Activated T-helper 1 cell treated with anti-CD3 and anti-CD28 coated beads, Interleukin-12 subunit alpha, Interleukin-12 subunit beta, Interleukin-2, Interleukin-4 antibody, amounts not matched to agents 30 ng/mL and 10 ng/mL and 1 ng/mL, durations not matched to agents 14 hours and 24 hours and 36 hours (primary cell): ENCODE measurements at places on chromosomes 2 and 18. TPM values are rescaled to one million over a fixed set of nuclear protein-coding genes. Genes with fewer than 3 reads are reported as not detected.
A peak's percentile ranks its signal among the peaks of the same experiment; 100 is the strongest.

DNA sequence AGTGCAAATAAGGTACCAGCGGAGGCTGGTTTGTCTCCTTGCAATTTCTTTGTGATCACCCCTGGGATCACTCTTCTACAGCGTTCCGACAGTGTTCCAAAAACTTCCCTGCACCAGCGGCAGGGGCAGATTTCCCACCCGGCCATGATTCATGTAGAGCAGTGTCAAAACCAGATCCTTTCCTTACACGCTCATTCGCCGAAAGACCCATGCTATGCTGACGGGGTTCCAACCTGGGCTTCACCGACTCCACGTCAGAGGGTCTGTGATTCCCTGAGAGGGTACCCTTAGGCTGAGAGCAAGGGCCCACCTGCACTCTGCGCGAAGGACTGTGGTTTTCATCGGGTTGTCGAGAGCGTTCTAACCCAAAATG, 423 bp upstream of the TTC27 start:
- peak overlapping the region; percentile 91 for H3K27ac ChIP-seq
- peaks cover 22% of the 10 kb centered on the region for H3K36me3 ChIP-seq
- no peaks in the 10 kb centered on the region for H3K27me3 ChIP-seq
- peak overlapping the region; percentile 94 for H3K4me3 ChIP-seq

- no peaks in the 10 kb centered on the region for H3K27me3 ChIP-seq
- H3K4me3 ChIP-seq = no peak overlapping the region
- no peak overlapping the region for H3K27ac ChIP-seq
- no peaks in the 10 kb centered on the region for H3K36me3 ChIP-seq
- H3K4me1 ChIP-seq = no peaks in the 10 kb centered on the region
Measured at GRCh38 chr18:66795051-66795450, 191.2 kb upstream of the CDH19 start.

DNA sequence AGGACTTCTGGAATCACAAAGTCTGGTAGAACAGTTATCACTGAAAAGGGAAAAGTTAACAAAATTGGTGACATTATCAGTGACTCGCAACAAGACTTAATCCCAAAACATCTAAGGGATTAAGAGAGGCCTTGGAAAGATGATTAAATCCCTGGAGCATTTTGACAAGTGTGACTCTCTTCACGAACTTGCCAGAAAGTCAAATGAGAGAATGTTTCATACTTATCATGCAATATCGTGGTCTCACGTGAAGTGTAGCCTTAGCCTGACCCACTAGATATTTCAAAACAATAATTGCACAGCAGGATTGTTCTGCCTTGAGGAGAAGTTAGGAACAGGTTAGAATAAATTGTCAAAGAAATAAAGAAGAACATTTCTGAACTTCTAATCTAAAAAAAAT, 104.5 kb downstream of the COL6A3 start:
- no peak for DNase-seq
- H3K36me3 ChIP-seq = no peaks in the 10 kb centered on the region
- no peaks in the 10 kb centered on the region for H3K4me1 ChIP-seq

GRCh38 chr2:25062511-25062917, 20.6 kb downstream of the EFR3B start:
- no peak overlapping the region for H3K27ac ChIP-seq
- no peak overlapping the region for H3K4me3 ChIP-seq
- DNase-seq = no peak
- peaks cover 6% of the 10 kb centered on the region for H3K4me1 ChIP-seq

GRCh38 chr2:239008004-239008403, 160.1 kb downstream of the TWIST2 start:
- no peaks in the 10 kb centered on the region for H3K4me1 ChIP-seq
- H3K36me3 ChIP-seq = no peaks in the 10 kb centered on the region
- H3K27me3 ChIP-seq = peaks cover 2% of the 10 kb centered on the region
- H3K4me3 ChIP-seq = no peak overlapping the region
- no peak overlapping the region for H3K27ac ChIP-seq

DNA sequence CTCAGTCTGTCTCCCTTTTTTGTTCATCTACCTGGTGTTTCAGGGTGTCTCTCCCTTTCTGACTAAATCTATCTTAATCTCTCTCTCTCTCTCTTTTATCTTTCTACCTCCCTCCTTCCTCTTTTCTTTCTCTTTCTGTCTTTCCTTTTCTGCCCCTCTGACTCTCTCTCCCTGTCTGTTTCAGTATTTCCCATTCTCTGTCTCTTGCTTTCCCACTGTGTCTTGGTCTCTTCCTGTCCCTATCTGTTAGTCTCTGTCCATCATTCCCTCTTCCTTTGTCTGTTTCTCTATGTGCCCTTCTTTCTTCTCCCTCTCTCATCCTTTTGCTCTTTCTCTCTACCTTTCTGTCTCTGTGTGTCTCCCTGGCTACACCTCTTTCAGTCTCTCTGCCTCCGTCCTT, 56.7 kb downstream of the R3HDM1 start:
- H3K36me3 ChIP-seq = peaks cover 15% of the 10 kb centered on the region
- H3K4me1 ChIP-seq = peaks cover 17% of the 10 kb centered on the region
- H3K27me3 ChIP-seq = no peaks in the 10 kb centered on the region
- no peak overlapping the region for H3K4me3 ChIP-seq

GRCh38 chr18:32244881-32245280, 55.0 kb downstream of the MEP1B start:
- H3K4me3 ChIP-seq = no peak overlapping the region
- no peak overlapping the region for H3K27ac ChIP-seq
- H3K27me3 ChIP-seq = peaks cover 18% of the 10 kb centered on the region
- no peaks in the 10 kb centered on the region for H3K4me1 ChIP-seq
- H3K36me3 ChIP-seq = no peaks in the 10 kb centered on the region

DNA sequence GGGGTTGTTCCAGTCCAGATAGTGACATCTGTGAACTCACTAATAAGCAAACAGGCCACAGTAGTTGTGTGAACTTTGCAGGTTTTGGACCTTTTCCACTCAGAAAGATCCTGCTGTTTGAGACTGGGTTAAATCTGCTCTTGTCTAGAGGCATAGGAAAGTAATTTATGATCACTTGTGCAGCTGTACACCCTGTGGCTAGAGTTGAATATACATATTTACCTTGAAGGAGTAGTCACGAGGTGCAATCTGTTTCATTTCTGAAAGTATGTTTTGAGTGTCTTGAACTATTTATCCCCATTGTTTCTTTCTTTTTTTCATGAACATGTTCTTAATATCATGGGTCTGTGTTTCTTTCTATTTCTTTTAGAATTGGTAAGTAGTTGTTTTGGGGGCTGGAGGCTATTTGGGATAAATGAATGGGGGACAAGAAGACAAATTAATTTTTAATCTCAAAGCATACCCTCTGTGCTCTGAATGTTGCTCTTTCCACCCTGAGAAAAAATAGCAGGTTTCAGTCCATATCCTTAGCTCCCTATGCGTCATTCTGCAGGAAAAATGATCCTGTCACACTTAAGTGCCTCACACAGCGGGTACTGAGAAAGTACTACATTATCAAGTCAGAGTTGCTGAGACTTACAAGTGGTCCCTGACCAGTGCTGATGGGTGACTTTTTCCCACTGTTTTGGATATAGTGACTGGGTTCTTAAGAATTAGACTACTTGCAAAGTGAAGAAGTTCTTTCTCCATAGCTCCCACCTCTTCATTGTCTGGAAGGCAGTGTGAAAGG, 28.2 kb downstream of the DCC start:
- no peak overlapping the region for H3K4me3 ChIP-seq
- no peaks in the 10 kb centered on the region for H3K27me3 ChIP-seq
- no peak overlapping the region for H3K27ac ChIP-seq
- no peak for DNase-seq
- no peaks in the 10 kb centered on the region for H3K36me3 ChIP-seq
- no peaks in the 10 kb centered on the region for H3K4me1 ChIP-seq

- no peak overlapping the region for H3K27ac ChIP-seq
- H3K27me3 ChIP-seq = peaks cover 5% of the 10 kb centered on the region
- DNase-seq = no peak
- peaks cover 9% of the 10 kb centered on the region for H3K4me1 ChIP-seq
- no peaks in the 10 kb centered on the region for H3K36me3 ChIP-seq
- no peak overlapping the region for H3K4me3 ChIP-seq
Measured at GRCh38 chr18:79384151-79384807, 11.5 kb upstream of the NFATC1 start.

DNA sequence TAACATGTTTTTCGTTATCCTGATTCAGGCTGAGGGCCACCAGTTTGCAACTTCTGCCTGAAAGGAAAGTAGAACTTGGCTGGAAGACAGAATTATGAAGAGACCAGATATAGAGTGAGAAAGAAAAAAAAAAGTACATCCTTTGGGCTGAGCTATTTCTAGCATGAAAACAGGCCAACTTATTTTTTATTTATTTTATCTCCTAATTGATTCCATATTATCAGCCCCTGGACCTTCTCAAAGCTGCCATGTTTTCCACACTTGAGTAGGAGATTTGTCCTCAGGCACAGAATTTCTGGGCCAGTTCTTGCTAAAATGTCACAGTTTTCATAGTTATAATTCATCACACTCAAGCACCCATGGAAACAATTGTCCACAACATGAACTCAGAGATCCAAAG, 586.8 kb upstream of the CNTNAP5 start:
- H3K36me3 ChIP-seq = no peaks in the 10 kb centered on the region
- no peaks in the 10 kb centered on the region for H3K27me3 ChIP-seq
- no peaks in the 10 kb centered on the region for H3K4me1 ChIP-seq
- H3K4me3 ChIP-seq = no peak overlapping the region
- no peak for DNase-seq
- no peak overlapping the region for H3K27ac ChIP-seq

GRCh38 chr2:205218056-205218455, 464.2 kb upstream of the NRP2 start:
- peaks cover 7% of the 10 kb centered on the region for H3K27me3 ChIP-seq
- H3K36me3 ChIP-seq = no peaks in the 10 kb centered on the region
- H3K4me1 ChIP-seq = no peaks in the 10 kb centered on the region
- DNase-seq = no peak

DNA sequence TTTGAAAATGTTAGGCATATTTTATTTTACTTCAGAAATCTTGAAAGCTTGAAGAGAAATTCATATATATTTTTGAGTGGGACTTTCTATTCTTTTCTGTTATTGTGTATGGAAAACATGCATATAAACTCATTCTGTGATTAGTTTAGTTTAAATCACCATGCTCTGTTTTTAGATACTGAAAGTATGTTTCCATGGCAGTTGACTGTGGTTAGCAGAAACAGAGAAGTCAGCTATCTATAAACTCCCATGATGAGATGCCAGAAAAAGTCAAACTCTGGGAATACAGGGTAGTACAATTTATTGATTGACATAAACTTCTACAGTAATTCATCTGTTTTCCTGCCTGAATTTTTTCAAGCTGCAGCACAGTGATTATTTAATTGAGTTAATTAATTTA, 905.3 kb upstream of the VRK2 start:
- no peaks in the 10 kb centered on the region for H3K4me1 ChIP-seq
- no peaks in the 10 kb centered on the region for H3K27me3 ChIP-seq
- DNase-seq = no peak
- H3K36me3 ChIP-seq = no peaks in the 10 kb centered on the region
- no peak overlapping the region for H3K27ac ChIP-seq

- no peaks in the 10 kb centered on the region for H3K36me3 ChIP-seq
- DNase-seq = no peak
- H3K4me3 ChIP-seq = no peak overlapping the region
Measured at GRCh38 chr2:167049659-167050058, 161.4 kb downstream of the XIRP2 start.

DNA sequence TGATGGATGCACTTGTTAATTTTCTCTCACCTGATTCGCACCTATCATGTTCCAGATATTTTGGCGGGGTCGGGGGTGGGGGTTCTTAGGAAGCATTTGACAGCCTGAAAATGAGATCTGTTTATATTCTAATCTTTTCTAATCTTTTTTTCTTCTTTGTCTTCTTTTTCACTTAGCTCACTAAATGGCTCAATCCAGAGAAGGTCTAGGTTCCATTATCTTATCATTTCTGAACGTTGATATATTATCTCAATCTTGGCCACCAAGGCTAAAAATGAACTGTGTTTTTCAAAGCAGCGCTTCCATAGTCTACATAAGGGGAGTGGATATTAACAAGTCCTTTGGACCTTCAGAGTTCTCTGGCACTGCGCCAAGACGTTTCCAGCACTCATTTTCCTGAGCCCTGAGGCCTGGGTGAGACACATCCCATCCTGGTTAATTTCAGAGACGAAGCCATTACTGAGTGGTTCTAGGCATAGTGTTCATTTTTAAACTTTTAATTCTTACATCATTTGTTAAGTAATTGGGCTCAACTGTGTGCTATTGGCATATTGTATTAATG, 229.0 kb downstream of the SOX11 start:
- H3K4me3 ChIP-seq = no peak overlapping the region
- H3K4me1 ChIP-seq = no peaks in the 10 kb centered on the region
- no peak overlapping the region for H3K27ac ChIP-seq

- H3K27ac ChIP-seq = no peak overlapping the region
- H3K4me3 ChIP-seq = no peak overlapping the region
- H3K27me3 ChIP-seq = no peaks in the 10 kb centered on the region
- H3K36me3 ChIP-seq = peaks cover 7% of the 10 kb centered on the region
- no peak for DNase-seq
Measured at GRCh38 chr2:30511122-30512083, 64.4 kb downstream of the LCLAT1 start.

DNA sequence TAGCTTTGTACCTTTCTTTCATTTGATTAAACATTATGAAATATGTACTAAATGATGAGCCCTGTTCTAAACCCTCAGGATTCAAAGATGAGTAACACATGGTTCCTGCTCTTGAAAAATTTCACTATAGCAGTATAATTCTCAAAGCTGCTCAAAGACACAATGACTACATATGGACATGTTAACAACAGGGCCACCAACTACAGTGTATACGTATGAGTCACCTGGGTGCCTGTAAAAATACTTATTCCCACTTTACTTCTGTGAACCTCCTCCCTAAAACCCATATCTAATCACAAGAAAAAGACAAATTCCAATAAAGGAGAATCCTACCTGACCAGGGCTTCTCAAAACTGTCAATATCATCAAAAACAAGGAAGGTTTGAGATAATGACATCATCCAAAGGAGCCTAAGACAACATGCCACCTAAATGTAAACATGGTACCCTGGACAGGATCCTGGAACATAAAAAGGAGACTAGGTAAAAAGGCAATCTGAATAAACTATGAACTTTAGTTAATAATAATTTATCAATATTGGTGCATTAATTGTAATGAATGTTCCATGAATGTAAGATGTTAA, 84.7 kb downstream of the FAM161A start:
- H3K4me1 ChIP-seq = peaks cover 6% of the 10 kb centered on the region
- H3K36me3 ChIP-seq = peaks cover 2% of the 10 kb centered on the region
- H3K4me3 ChIP-seq = no peak overlapping the region

The WDR75 gene
- 108 and 112 TPM in 2 replicates for total RNA-seq

The ANKZF1 gene
- 112 and 117 TPM in 2 replicates for total RNA-seq

The ANKRD30B gene
- not detected in 2 replicates for total RNA-seq

The EFR3B gene
- 0.21 and 0.22 TPM in 2 replicates for total RNA-seq

The STARD6 gene
- 0.54 and 0.65 TPM in 2 replicates for total RNA-seq

The DPP4 gene
- total RNA-seq = 94.4 and 99.9 TPM in 2 replicates

The ZNF521 gene
- total RNA-seq = not detected in 2 replicates

The ANKRD53 gene
- total RNA-seq = not detected in 2 replicates

The MROH2A gene
- not detected in 2 replicates for total RNA-seq

The RTKN gene
- total RNA-seq = 4.0 and 4.2 TPM in 2 replicates

The FOXD4L1 gene
- 0.32 and 0.39 TPM in 2 replicates for total RNA-seq

The TSPYL6 gene
- not detected in 2 replicates for total RNA-seq

The SP140L gene
- 57.4 and 57.8 TPM in 2 replicates for total RNA-seq

The LAMA1 gene
- not detected in 2 replicates for total RNA-seq
